ENCODE measurements at places on chromosomes 5 and 9. TPM values are rescaled to one million over a fixed set of nuclear protein-coding genes. Genes with fewer than 3 reads are reported as not detected.
A peak's percentile ranks its signal among the peaks of the same experiment; 100 is the strongest.

DNA sequence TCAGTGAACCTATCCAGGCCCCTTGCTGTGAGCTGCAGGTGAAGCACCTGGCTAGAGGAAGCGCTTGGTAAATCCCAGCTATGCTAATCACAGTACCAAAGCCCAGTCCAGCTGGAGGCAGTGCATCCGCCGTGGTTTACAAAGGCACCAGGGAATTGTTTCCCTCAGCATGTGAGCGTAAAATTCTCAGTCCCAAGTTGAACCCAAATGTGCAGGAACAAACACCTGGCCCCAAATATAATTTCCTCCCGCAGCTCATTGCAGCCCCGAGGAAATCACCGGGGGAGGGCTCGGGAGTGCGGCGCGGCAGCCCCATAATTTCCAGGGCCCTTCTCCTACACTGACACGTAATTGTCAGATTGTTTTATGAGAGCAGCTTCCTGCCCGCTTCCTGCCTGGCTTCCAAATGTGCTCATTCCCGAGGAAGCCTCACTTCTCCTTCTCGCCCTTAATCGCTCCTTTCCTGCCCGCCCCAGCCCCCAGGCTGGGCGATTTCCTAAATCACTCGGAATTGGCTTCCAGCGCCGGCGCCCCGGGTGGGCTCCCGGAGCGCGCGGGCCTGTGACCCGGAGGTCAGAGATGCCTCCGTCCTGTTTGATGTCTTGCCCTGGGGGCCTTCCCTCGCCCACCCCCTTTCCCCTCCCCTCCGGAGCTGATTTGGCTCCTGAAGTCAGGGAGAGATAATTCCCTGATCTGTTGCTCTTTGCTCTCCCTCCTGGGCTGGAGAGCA lies 134.4 kb downstream of the FGF1 start:
- peak; percentile 39 for DNase-seq

DNA sequence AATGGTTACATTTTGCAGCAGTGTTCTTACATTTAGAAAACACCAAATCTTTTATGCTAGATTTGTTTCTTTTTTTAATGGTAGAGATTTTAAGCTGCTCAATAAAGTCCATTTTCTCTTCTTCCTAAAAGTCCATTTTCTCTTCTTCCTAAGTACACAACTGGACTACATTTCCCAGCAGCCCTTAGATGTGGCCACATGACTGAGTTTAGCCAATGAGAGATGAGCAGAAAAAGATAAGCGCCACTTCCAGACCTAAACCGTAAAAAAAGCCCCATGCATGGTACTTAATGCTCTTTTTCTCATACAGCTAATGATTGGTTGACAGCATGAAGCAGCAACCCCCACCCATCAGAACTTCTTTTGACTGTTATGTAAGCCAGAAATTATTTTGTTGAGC lies 206.7 kb downstream of the FAM114A2 start:
- DNase-seq = no peak

- DNase-seq = peak; percentile 91
Measured at GRCh38 chr9:105694190-105694847, at the start of gene TMEM38B. TSS of gene TMEM38B (plus strand) at chr9:105694541. CDS start at chr9:105694661, 120 bp downstream.

- DNase-seq = no peak
Measured at GRCh38 chr5:157109744-157110143, 900 bp upstream of the HAVCR2 start.

DNA sequence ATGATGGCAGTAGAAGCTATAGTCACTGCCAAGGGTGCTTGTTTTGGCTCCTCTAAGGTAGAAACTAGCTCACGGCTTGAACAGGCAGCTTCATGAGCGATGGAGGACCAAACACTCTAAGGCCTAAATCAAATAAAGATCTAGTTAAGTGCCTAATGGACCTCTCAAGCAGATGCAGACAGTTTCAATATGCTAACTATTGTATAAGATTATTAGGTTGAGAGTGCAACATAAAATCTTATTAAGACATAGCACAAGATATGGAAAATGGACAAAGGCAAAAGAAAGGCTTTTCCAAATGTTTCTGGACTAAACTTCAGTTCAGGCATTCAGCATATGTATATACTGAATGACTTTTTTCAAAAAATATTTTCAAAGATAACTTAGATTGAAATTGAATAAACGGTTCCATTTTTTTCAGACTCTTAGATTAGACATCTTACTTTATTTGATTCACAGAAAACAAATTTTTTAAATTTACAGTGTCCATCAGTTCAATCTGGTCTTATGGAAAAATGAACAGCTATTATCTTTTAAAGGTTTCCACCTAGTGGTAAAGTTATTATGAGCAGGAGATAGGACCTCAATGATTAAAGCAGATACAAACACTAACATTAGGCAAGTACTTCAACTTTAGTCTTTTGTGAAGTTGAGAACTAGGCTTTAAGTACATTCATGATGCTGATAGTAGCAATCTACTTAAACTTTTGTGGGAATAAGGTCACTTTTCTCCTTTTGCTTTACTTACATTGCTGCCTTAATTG lies 1167.7 kb downstream of the MAT2B start:
- DNase-seq = no peak

- no peak for DNase-seq
Measured at GRCh38 chr9:126058011-126058531, 268.6 kb upstream of the MVB12B start.

GRCh38 chr5:24235946-24236345 lies 408.8 kb downstream of the CDH10 start:
- DNase-seq = no peak

GRCh38 chr5:155091063-155091648 lies 77.6 kb downstream of the KIF4B start:
- DNase-seq = no peak

DNA sequence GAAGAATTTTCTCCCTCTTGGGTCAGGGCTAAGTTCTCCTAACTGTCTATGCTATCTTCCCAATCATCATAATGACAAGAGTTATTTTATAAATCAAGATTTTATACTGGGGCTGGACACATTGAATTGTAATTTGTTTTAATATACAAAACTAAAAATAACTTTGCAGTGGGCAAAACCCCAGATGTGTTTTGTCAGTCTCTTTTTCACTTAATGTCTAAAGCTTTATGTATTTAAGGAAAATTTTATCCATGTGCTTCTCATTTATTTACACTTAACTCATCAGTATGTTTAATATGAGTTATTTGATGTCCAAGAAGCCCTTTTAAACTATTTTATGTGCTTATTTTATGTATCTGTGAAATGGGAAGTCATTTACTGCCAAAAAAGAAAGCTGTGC lies 362.8 kb upstream of the ADAMTSL1 start:
- DNase-seq = no peak

GRCh38 chr5:173201636-173202265 lies 33.3 kb downstream of the NKX2-5 start:
- DNase-seq = no peak

DNA sequence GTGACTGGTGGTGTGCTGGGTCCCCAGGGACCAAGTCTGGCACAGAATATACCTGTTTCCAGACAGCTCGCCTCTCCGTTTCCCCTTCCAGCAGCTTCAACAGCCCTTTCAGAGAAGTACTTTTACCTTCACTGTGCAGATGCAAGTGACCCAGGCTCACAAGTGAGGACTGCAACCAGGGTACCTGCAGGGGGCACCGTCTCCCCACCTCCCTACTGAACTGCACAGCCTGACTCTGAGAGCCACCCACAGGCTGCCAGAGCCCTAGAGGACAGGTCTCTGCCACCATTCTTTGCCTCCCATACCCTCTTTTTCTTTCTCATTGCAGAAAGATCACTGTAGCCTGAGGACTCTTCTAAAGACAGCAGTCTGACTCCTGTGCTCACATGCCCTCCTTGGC lies 15.4 kb downstream of the IL9 start:
- DNase-seq = no peak

The PCAT7 gene
- not detected for total RNA-seq

The PCDHB5 gene
- 3.1 TPM for total RNA-seq

The DBH gene
- total RNA-seq = not detected

The PCDHGC4 gene
- total RNA-seq = 2.5 TPM
